ENCODE measurements at places on chromosomes 5 and 9.

- no peak for DNase-seq
Measured at GRCh38 chr9:12698986-12699385, 5.8 kb downstream of the TYRP1 start.

DNA sequence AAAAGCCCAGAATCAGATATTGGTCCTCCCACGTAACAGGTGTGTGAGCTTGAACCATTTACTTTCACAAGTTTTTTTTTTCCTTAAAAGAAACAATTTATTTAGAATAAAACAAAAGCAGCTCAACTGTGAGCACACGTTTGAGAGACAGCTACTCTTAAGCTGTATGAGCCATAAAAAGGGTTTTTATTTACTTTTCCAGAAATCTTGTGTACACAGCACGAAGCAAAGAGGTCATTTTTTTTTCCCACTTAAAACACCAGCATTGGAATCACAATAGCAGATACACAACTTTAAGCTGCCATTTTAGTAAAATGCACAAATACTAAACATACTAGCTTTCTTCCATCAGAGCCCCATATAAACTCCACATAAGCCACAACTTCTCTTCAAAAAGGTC, 44.6 kb downstream of the JAKMIP2 start:
- DNase-seq, result no peak

- DNase-seq, result no peak
Measured at GRCh38 chr5:105840800-105841199, 1829.9 kb downstream of the EFNA5 start.

DNA sequence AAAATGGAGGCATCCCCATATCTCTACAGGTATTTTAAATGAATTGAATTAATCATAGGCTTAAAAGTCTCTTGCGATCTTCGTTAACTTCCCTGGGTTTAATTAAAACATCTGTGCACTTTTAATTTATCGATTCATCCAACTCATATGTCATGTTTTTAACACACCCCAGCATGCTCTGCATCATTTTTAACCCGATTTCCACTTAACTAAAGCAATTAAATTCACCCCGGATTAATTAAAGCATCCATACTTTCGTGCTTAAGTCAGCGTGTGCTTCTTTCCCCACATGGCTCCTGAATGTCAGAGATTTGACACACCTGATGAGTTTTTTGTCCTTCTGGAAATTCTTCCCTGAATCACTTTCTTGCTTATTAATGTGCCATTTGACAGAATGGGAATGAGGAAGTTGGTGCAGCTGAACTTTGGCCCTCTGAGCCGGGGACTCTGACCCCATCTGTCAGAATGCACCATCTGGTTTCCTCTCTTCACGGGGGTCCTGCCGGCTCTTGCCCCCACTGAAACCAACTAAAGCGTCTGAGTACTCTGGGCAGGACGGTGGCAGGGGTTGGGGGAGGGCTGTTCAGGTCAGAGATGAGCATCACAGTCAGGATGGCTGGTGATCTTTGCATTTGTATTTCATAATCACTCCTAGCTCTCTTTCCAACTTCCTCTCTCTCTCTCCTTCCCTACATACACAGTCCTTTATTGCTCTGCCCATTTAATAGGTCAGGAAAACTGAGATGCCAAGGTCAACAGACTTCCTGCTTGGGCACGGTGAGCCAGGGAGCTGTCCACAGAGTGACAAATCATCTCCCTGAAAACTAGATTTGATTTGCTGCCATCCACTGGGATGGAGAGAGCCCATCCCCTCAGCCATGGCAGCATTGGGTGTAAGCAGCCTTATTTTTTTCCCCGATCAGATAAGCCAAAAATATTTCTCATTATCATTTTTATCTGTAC, 180.3 kb upstream of the WWC1 start:
- no peak for DNase-seq

GRCh38 chr5:173191561-173191960, 43.4 kb downstream of the NKX2-5 start:
- no peak for DNase-seq

DNA sequence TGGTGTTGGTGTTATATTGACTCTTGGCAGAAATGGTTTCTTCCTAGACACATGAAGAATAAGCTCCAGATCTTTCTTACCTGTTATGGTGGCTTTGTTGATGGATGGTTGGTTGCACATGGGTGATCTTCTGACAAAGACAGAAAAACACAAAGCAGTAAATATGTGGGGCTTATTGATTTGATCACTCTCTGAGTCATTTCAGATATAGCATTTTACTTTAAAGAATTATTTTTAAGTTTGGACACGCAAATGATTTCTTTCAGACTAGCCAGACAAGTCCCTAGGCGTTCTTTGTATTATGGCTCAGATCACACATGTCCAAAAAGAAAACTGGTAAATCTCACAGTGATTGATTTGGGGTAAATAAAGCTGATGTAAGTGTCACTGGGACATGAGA, 597.6 kb downstream of the RAB3C start:
- no peak for DNase-seq
